ENCODE measurements at places on chromosomes 12 and 14. TPM values are rescaled to one million over a fixed set of nuclear protein-coding genes. Genes with fewer than 3 reads are reported as not detected.

Gene TAS2R42
- total RNA-seq = not detected

Gene SYCP3
- total RNA-seq = 0.34 TPM

Gene IQSEC3
- total RNA-seq = 0.17 TPM

Gene WNT1
- not detected for total RNA-seq

Gene MGAT4C
- not detected for total RNA-seq

Gene LMO3
- 2.4 TPM for total RNA-seq

Gene ADAM20
- total RNA-seq = 0.94 TPM

Gene PTPRB
- total RNA-seq = 0.09 TPM

Gene HSPB8
- 9.8 TPM for total RNA-seq

Gene CLEC4D
- total RNA-seq = not detected

Gene CD69
- total RNA-seq = not detected

Gene DLK1
- not detected for total RNA-seq

Gene ANKS1B
- total RNA-seq = 0.52 TPM

Gene TAS2R14
- 2.0 TPM for total RNA-seq

Gene HOXC12
- not detected for total RNA-seq

Gene FOXN4
- total RNA-seq = not detected

Gene FGD4
- 5.2 TPM for total RNA-seq

Gene NPAS3
- 0.16 TPM for total RNA-seq

Gene MSRB3
- total RNA-seq = 23.3 TPM

Gene TAS2R20
- 1.6 TPM for total RNA-seq

Gene GLI1
- total RNA-seq = 0.86 TPM

Gene SLCO1B3
- total RNA-seq = not detected

Gene LRP6
- 44.0 TPM for total RNA-seq

Gene KLRB1
- total RNA-seq = not detected

Gene KRT73
- not detected for total RNA-seq

Gene NUAK1
- total RNA-seq = 1.9 TPM
